Iris pigment epithelial cell (primary cell): ENCODE measurements at places on chromosomes 3 and 15.
A peak's percentile ranks its signal among the peaks of the same experiment; 100 is the strongest.

- DNase-seq = no peak
Observed at GRCh38 chr3:146823622-146824021, 218.5 kb upstream of the PLSCR5 start.

DNA sequence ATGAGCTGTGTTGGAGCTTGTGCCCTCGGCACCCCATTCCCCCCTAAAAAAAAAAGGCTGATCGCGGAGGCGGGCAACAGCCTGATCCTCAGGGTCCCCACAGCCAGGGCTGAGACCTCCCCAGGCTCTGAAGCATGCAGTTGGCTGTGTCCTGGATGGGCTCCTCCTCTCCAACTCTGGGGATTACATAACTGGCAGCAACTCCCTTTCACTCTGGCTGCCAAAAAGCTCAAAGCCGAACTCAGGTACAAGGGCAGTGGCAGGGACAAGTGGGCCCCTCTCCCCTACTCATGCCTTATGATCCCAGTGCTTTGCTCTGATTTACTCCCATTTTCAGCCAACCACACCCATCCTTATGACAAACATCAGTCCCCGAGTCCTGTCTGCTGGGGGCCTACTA, 18.3 kb downstream of the TPRA1 start:
- DNase-seq = no peak

DNA sequence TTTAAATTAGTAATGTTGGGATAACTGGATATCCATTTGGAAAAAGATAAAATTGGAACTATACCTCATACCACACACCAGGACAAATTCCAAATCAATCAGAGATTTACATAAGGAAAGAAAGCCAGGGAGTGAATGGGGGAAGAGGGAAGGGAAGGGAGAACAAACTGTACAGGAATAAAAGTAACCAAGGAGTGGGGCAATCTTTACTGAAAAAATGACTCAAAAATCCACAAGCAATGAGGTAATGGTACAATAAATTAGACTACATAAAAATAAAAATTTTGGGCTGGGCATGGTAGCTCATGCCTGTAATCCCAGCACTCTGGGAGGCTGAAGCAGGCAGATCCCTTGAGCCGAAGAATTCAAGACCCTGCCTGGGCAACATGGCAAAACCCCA, 82.6 kb downstream of the MLH1 start:
- no peak for DNase-seq

DNA sequence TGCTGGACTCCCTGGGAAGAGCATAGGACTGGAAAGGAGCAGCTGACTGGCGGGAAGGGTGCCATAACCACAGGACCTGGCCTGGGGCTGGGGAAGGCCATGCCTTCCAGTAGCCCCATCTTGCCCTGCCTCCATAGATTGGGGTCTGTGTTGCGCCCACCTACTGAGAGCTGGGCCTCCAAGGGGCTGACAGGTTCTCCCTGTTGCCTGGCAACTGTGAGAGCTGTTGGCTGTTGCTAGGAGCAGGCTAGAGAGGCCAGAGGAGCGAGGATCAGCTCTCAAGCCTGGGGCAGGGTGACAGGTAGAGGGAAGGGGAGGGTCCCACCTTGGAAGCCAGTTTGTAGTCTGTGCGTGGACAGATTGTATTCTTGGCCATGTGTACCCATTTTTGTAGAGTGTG, 2.8 kb upstream of the GNAI2 start:
- DNase-seq = no peak

DNA sequence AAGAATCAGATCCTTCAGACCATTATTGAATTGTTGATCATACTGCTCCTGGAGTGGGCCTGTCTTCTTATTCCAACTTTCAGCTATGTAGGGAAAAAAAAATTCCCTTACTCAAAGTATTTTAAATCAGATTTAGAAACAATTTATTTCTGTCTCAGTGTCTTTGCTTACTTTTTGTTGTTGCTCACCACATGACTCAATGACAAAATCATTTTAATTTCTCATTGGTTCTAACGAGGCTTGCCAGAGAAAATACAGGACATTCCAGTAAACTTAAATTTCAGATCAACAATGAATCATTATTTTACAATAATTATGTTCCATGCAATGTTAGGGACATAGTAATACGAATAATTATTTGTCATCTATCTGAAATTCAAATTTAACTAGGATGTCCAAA, 748.5 kb upstream of the CBLB start:
- no peak for DNase-seq

DNA sequence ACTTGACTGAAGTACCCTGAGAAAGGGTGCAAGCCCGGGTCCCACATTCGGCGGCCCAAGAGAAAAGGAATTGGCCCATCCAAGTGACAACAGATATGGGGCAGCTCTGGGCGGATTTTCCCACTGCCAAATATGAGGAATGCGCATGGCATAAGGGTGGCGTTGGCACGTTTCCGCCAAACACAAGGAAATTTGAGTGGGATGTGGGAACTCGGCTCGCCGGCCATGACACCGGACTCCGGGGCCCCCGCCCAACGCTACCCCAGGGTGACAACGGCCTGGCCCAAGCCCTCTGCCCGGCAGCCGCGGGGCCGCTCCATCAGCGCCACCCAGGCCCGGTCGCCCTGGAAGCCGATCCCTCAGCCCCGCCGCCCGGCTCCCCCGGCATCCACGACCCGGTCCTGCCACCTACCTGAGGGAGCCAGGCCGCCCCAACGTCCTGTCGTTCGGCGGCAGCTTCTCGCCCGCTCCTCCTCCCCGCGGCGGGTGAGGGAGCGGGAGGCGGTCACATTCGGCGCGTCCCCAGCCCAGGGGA, 449 bp downstream of the RAF1 start:
- DNase-seq = no peak

GRCh38 chr15:101243420-101243819, 8.4 kb downstream of the CHSY1 start:
- no peak for DNase-seq

- peak; percentile 63 for DNase-seq
Observed at GRCh38 chr3:69855436-69856162, 116.3 kb downstream of the MITF start.

- no peak for DNase-seq
Observed at GRCh38 chr3:80215191-80215590, 447.4 kb upstream of the ROBO1 start.

DNA sequence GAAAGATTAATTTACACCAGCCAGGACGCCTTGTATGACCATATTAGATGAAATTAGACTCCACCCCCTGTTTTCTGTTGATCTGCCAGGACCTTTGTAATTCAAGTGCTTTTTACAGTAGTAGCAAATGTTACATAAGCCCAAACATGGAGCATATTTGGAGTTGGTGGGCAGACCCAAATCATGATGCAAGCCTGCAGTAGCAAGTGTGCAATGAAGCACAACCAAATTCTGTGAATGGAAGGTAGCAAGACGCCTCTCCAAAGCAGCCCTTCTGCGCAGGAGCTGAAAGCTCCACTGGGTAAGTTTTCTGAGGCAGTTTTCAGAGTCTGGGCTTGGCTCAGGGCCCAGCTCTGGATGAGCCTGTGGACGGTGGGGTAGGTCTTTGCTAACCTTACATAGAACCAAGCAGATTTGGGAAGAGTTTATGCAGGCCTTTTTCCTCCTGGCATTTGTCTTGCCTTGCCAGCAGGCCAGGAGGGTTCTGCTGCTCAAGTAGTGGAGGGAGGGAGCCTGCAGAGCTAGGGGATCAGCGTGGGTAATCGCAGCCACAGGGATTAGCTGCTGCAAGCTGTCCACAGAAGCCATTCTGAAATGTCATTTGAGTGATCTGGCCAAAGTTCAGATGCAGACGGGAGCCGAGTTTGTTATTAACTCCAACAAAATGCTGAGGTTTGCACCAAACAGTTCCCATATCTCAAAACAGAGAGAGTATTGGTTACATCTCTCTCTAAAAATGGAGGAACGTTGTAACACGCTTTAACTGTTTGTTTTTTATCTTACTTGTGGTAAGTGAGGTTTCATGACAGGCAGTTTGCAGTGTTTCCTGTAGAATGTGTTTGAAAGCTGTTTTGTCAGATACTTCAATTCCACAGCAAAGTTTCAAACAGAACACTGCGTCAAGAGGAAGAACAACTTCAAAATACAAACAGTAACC, 55.4 kb downstream of the PSMD6 start:
- DNase-seq = peak; percentile 90

DNA sequence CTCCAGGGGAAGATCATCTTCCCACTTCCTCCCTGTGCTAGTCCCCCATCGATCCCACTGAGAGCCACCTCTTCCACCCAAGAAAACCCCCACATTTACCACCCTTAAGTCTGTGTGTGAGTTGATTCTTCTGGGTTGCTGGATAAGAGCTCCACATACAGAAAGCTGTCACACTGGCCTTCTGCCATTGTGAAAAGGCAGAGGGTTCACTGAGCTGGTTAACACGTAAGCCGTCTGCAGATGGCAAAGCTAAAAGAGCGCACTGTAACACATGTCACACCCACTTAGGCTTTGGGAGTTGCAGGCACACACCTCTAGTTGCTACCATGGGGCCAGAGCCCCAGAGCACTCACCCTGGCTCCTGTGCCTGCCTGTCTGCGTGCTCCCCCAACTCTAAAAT, 309.8 kb upstream of the LRRC3B start:
- no peak for DNase-seq

DNA sequence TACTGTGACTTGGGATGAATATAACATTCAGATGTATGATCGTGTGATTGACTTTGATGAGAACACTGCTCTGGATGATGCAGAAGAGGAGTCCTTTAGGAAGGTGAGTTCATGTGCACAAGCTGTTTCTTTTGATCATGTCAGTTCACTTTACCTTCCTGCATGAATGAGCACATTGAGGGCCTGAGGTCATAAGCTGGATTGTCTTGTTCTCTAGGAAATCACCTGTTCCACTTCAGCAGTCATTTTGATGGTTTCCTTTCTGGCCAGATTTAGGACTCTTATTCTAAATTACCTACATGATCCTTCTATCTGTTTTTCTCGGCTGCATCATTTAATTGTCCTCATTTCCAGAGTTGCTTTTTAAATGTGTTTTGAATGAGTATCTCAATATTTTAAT, 4.1 kb downstream of the RCN2 start:
- DNase-seq = no peak

- DNase-seq = no peak
Observed at GRCh38 chr3:18086078-18086477, 339.1 kb downstream of the SATB1 start.

DNA sequence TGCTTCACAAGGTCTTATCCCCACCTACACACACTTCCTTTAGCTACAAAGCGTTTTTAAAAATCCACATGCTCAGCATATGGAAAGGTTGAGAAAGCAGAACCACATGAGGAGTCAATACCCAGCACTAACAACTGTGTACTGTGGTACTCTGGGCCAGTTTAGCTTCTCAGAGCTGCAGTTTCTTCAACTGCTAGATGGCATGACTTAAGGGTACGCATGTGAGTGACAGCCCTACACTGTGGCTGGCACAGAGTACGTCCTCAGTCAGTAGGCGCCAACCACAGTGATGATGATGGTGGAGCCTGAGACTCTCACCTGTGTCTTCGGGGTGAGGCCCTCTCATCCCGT, 17.4 kb downstream of the CCDC12 start:
- DNase-seq = no peak

DNA sequence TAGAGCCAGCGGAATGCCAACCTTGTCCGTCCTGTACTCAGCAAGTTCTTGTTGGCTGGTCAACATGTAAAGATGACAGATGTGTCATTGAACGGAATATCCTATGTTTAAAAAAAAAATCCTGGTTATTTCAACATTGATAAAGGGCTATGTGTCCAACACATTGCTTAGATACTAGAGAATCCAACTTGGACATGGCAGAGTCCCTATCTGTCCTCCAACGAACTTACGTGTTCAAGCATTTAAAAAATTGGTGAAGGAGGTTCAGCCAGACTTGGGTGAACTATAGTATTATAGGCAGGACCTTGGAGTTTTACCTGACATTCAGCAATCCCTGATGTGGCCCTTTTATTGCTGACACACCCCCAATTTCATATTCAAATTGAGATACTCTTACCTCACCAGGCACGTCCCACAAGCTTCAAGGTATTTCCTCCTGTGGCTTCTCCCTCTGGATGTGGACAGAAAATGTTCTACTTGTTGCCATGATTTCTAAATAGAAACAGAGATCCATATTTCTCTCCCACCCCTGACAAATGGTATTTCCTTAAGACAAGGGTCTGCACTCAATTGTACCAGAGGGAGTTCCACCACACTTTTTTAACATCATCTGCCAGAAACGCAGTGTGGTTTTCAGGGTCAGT, 207.7 kb upstream of the TPM1 start:
- no peak for DNase-seq

- no peak for DNase-seq
Observed at GRCh38 chr15:68582864-68583263, 4.1 kb downstream of the CORO2B start.

DNA sequence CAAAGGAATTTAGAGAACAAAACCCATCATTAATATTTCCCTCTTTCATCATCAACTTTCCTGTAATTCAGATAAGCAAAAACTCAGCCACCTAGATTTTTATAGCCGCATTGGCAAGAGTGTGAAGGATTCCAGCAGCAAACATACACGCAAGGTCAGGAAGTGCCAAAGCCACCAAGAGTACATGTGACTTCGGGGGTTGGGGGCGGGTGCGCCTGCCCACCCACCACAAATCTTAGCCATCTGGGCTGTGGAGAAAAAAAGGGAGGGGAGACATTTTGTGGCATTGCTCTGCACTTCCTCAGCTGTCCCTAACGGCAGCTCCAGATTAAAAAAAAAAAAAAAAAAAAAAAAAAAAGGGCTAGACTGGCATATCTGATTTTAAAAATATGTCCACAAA, 148.4 kb downstream of the TNIK start:
- no peak for DNase-seq

DNA sequence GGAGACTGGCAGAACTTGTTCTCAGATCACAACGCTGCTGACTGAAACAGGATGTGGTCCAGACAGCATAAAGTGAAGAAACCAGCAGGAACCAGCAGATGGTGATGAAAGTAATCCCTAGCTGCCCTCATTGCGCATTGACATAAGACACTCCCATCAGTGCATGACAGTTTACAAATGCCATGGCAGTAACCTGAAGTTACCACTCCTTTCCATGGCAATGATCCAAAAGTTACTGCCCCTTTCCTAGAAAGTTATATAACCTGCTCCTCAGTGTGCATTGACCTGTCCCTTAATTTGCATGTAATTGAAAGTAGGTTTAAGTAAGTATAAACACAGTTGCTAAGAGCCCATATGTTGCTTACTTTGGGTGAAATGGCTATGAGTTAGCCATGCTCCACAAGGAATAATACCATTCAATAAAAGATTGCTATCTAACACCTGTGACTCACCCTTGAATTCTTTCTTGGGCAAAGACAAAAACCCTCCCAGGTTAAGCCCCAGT, 149.1 kb upstream of the CD96 start:
- DNase-seq = peak; percentile 14

GRCh38 chr3:120450600-120451271, at the start of gene FSTL1:
Gene FSTL1, minus strand, starts transcription at chr3:120450992. Its CDS starts 246 bp downstream, at chr3:120450746.
- peak; percentile 72 for DNase-seq

DNA sequence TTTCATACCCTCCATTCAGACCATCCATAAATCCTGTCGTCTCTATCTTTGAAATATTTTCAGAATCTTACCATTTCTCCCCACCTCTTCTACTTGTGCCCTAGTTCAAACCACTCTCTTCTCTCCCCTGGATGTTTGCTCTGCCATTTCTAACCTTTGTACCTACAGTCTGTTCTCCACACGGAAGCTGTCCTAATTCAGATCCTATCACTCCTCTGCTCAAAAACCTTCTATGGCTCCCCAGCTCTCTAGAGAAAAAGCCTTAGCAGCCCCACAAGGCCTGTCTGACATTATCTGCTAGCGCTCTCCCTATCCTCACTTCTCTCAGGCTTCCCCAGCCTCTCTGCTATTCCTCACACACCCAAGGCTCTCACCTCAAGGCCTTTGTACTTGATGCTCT, 4.5 kb upstream of the SEMA5B start:
- DNase-seq = no peak

- no peak for DNase-seq
Observed at GRCh38 chr15:55990516-55990915, 2.9 kb downstream of the NEDD4 start.

- DNase-seq = peak; percentile 12
Observed at GRCh38 chr3:56157693-56158362, 310.4 kb downstream of the ERC2 start.
